Purkinje cell (primary cell): ENCODE measurements at places on chromosomes 7 and 10. TPM values are rescaled to one million over a fixed set of nuclear protein-coding genes. Genes with fewer than 3 reads are reported as not detected.

SPDYE18 gene
- polyA plus RNA-seq, result not detected in 2 replicates

SMKR1 gene
- 4.8 and 5.9 TPM in 2 replicates for polyA plus RNA-seq

HABP2 gene
- polyA plus RNA-seq, result not detected in 2 replicates

ERVW-1 gene
- 1.5 TPM in 1 of 2 replicates, not detected in the other for polyA plus RNA-seq

WDR11 gene
- polyA plus RNA-seq, result 21.9 and 23.5 TPM in 2 replicates

APBB1IP gene
- polyA plus RNA-seq, result not detected in 2 replicates

SYT15B gene
- polyA plus RNA-seq, result 0.92 TPM in 1 of 2 replicates, not detected in the other

ACTL6B gene
- polyA plus RNA-seq, result 15.7 and 21.5 TPM in 2 replicates

OR2AE1 gene
- not detected in 2 replicates for polyA plus RNA-seq

CALHM1 gene
- 0.40 TPM in 1 of 2 replicates, not detected in the other for polyA plus RNA-seq

SAP25 gene
- polyA plus RNA-seq, result not detected in 2 replicates

PDE1C gene
- polyA plus RNA-seq, result 31.3 and 39.5 TPM in 2 replicates

OR2A12 gene
- not detected in 2 replicates for polyA plus RNA-seq

COL28A1 gene
- polyA plus RNA-seq, result 1.2 TPM in 1 of 2 replicates, not detected in the other

NEURL1 gene
- 0.63 and 1.5 TPM in 2 replicates for polyA plus RNA-seq

AGR2 gene
- not detected in 2 replicates for polyA plus RNA-seq
